NCI-H1105 (cell line): ENCODE measurements at places on chromosomes 16 and 17.

DNA sequence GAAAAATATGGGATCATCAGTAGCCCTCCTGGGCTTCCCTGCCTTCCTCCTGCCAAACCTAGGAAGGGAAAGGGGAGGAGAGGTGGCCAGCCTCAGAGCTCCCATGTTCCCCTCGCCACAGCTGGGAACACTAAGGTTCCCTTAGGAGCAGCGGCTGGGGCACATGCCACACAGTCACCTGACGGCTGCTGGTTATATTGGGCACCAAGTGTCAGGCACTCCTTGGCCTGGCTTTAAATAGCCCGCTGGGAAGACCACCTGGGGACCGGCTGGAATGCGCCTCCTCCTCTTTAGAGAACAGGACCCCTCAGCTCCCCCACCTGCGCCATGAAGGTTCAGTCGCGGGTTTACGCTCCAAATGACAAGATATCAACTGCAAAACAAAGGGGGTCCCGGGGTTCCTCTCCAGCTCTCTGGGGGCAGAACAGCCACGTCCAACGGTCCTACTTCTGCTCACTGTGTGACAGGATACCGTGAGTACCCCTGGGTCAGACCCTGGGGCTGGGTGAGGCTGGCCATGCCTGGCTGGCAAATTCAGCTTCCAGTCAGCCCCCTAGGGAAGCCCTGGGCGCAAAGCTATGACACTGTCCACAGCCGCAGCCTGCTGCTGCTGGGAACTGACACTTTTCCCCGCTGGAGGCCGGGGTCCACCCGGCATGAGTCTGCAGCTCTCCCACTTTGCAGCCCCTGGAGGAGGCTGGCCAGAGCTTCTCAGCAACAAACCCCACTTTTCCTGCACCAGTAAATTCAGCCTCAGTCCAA lies 3.3 kb downstream of the SMIM5 start:
- no peak for DNase-seq

DNA sequence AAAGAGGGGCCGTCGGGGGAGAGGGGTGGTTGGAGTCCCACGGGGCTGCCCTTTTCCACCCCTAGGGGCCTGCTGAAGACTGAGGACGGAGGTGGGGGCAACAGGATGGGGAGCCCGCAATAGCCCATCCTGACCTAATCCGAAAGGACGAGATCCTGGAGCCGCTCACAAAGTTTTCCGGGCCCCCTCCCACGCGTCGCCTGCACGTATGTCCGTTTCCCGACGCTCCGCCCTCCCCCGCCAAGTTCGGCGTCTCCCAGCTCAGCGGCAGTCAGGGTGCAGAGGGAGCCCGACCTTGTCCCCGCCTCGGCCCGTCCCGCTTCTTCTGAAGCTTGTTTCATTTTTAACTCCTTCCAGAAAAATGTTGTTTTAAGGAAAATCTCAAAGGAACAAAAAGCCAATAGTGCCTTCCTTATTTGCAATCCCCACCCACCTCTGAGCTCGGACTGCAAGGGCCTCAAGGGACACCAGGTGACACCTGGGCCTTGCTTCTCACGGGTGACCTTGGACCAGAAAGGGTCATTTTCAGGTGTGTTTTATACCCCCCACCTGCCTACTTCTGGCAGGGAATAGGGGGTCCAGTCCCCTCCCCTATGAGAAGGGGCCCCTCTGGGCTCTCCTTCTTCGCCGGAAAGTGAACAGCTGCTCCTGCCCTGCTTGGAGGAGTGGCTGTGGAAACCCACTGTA lies 3.4 kb upstream of the ZNF423 start:
- DNase-seq: no peak

DNA sequence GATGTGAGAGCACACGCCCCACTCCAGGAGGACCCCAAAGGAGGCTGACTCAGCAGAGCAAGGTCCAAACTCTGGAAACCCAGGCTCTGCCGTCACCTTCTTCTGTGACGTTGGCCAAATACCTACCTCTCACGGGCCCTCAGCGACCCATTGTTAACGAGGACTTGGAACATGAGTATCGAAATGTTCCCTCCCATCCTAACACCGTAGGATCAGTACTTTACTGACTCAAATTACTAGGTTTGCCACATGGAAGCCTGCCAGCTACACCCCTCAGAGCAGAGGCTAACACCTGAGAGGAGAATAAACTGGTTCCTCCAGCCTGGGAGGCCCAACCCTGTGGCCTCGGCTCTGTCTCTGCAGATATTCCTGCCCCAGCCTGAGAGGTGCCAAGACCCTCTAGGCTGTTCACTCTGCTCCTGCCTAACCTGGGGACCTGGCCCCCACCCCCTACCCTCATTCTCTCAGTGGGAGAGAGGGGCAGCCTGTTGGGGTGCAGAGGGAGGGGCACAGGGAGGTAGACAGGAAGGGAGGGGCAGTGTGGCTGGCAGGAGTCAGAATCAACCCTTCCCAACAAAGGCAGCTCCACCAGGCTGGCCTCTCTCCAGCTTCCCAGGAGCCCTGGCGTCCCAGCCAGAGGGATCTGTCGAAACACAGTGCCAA lies 4.4 kb downstream of the PITPNM3 start:
- peak; percentile 86 for DNase-seq

- DNase-seq: no peak
Observed at GRCh38 chr17:71926746-71927398, 193.9 kb upstream of the SOX9 start.

DNA sequence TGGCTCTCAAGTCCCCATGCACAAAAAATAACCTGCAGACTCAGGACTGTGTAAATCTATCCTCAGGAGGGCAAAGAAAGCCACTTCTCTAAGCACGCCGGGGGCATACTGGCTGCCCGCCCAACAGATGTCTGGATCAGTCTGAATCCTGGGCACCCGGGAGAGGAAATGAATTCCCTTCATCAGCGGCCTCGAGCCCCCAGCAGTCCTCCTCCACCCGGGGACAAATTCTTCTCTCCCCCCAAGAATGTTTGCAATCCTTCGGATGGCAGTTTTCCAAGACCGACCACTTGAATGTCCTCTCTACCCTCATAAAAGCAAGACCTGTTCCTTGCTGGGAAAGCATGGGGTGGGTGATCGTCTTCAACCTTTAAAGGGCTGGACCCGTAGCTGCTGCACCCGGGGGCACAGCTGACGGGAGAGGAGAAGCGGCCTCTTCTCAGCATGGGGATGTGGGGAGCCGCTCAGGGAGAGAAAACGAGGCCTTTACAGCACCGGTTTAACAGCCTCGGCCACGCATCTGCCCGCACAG lies 9.4 kb upstream of the MAP2K3 start:
- peak; percentile 31 for DNase-seq
